Esophagus squamous epithelium (tissue), 5 donors: ENCODE measurements at places on chromosomes 7 and 10.

GRCh38 chr10:26543567-26544306 is 105.6 kb downstream of the APBB1IP start:
- DNase-seq: no peak

DNA sequence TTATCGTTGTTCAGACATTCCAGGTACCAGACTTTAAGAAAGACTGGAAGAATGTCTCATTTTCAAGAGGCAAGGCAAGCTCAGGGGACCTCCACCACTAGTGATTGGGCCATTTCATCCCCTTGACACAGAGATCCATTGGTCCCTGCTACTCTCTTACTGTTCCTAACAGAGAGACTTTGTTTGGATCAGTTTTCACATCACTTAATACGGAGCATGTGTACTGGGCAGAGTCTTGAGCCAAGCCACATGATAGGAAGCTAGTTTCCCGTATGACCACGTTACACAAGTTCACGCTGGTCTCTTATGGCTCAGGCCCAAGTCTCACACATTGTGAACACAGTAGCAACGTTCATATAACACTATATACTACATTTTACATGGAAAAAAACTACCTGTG is 269.9 kb downstream of the BAMBI start:
- DNase-seq: no peak

DNA sequence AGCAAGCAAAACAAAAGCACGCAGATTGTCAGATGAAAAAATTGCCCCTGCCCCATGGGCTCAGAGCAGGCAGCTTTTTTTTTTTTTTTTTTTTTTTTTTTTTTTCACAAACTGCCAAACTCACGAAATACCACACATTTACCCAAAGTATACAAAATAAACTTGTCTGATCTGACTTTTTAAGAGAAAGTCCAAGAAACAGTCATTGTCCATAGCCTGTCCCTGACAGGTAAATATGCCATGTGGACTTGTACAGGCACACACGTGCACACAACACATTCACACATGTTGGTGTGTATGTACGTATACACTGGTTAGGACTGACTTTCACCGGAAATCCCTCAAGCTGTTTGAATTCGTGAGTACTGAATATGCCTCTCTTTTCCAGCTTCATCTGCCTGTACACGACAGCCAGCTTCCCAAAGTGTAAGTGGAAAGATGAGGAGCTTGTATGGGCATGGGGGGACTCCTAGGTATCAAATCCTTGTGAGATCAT is 929 bp upstream of the HGF start:
- DNase-seq: no peak

- no peak for DNase-seq
Measured at GRCh38 chr7:20306180-20306946, 24.3 kb upstream of the ITGB8 start.

GRCh38 chr10:126616737-126617136 is 53.8 kb downstream of the C10orf90 start:
- DNase-seq: no peak

GRCh38 chr10:101090597-101090996 is 28.8 kb downstream of the KAZALD1 start:
- DNase-seq: no peak
